Pancreas (tissue), 10 donors: ENCODE measurements at places on chromosomes 5 and 9. TPM values are rescaled to one million over a fixed set of nuclear protein-coding genes. Genes with fewer than 3 reads are reported as not detected.

- no peak for DNase-seq
Observed at GRCh38 chr9:85510830-85511504, 230.8 kb downstream of the AGTPBP1 start.

- DNase-seq, result peak; percentile 63
Observed at GRCh38 chr9:29211580-29212396, 1638.5 kb upstream of the C9orf72 start.

Gene UNC5A
- total RNA-seq, result 0.39 TPM

Gene FCN1
- 1.1 TPM for total RNA-seq

GRCh38 chr5:139660923-139661814, 13.0 kb downstream of the CXXC5 start:
- peak; percentile 93 for DNase-seq

DNA sequence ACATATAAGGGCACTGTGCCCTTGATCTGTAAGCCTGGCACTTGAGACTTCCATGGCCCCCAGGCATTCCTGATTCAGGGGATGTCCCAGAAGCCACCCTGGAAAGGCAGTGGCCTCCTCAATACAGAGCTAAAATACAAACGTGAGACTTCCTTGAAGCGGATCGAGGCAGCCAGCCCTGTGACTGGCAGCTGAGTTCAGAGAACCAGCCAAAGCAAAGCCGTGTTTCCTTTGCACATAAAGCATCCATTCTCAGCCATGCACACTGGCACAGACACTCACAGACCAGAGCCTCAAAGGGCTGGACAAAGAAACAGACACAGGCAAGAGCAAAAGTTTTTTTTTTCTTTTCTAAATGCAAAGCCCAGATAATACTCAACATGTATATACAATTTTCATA, 18.8 kb upstream of the CPEB4 start:
- DNase-seq, result no peak

Gene DPYSL3
- 2.4 TPM for total RNA-seq

DNA sequence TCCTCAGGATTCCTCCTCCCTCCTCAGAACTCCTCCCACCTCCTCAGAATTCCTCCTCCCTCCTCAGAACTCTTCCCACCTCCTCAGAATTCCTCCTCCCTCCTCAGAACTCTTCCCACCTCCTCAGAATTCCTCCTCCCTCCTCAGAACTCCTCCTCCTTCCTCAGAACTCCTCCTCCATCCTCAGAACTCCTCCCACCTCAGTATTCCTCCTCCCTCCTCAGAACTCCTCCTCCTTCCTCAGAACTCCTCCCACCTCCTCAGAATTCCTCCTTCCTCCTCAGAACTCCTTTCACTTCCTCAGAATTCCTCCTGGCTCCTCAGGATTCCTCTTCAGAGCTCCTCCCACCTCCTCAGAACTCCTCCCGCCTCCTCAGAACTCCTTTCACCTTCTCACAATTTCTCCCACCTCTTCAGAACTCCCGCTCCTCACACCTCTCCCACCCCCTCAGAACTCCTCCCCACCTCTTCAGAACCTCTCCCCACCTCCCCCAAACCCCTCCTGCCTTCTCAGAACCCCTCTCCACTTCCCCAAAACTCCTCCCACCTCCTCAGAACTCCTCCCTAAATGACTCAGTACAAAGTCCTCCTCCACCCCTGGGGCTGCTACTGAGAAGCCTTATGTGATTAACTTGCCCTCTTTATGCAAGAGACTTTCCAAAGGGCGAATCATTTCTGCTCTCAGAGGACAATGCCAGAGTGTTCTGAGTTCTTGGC, 23.2 kb downstream of the SLC46A2 start:
- no peak for DNase-seq

Gene TSSK1B
- total RNA-seq, result 0.09 TPM

Gene CNTFR
- not detected for total RNA-seq

DNA sequence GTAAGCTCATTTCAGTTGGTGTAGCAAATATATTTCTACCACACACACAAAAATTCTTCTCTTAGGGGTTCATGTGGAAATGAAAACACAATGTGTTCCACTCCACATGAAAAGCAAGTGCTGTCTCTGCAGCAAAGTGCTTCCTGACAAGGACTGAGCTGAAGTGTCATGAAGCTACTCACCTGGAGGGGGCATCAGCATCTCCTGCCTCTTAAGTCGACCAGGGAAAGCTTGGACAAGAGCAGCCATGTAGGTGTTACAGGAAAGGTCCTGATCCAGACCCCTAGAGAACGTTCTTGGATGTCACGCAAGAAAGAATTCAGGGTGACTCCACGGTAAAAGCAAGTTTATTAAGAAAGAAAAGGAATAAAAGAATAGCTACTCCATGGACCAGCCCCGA, 62.8 kb downstream of the SV2C start:
- DNase-seq, result no peak

GRCh38 chr9:129111528-129112151, 425 bp downstream of the PTPA start:
- no peak for DNase-seq

DNA sequence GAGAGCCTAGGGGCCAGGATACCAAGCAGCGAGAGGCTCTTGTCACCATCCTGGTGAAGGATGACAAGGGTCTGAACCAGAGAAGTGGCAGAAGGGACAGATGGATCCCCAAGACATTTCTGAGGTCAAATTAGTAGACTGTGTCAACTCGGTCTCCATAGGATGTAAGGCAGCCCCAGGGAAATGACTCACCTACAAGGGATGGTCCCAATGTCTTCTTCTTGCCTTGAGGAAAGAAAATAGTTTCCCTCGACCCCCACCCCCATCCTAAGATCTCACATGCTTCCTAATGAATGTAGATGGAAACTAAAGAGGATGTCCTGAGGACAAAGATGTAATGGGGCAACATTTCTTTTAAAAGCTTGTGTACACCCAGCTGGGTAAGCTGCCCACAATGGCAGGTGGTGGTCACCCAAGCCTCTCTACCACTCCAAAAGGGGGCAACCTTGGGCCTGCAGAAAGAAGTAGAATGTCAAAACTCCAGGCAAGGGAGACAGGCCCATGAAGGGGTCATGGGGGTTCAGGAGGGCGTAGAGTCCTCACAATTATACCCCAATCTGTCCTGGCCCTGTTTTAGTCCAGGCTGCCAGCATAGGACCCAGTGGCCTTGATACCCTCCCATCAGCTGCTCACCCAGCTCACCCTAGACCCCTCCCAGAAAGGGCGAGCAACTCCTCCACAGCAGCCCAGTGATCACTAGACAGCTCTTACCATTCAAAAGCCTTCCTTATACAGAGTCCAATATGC, 187.4 kb downstream of the ACTL7B start:
- no peak for DNase-seq

- peak; percentile 62 for DNase-seq
Observed at GRCh38 chr9:77648234-77649108, at the start of gene GNA14. GNA14 (minus strand) TSS chr9:77648322; CDS start chr9:77647793, 529 bp downstream.

- DNase-seq, result no peak
Observed at GRCh38 chr9:69600314-69601047, 71.7 kb downstream of the APBA1 start.

Gene ADAMTS6
- 0.26 TPM for total RNA-seq
